A549 treated with Mapracorat at 1 μM for 4 hours (cell line): ENCODE measurements at places on chromosomes 3 and 15. TPM values are rescaled to one million over a fixed set of nuclear protein-coding genes. Genes with fewer than 3 reads are reported as not detected.

The TMEM266 gene
- 0.11 to 0.16 TPM (median 0.14 TPM) in 5 replicates for total RNA-seq

The TTLL13 gene
- 0.07 to 0.59 TPM (median 0.10 TPM) in 4 of 5 replicates, not detected in the other for total RNA-seq

The FETUB gene
- 0.10 to 0.35 TPM (median 0.23 TPM) in 5 replicates for total RNA-seq

The PROK2 gene
- 0.08 TPM in 1 of 5 replicates, not detected in the others for total RNA-seq

The CPB1 gene
- total RNA-seq = not detected in 5 replicates

The CDC25A gene
- total RNA-seq = 8.7 to 10.8 TPM (median 9.3 TPM) in 5 replicates

The ALG1L2 gene
- not detected in 5 replicates for total RNA-seq
